ENCODE measurements at places on chromosomes 1 and 21.
A peak's percentile ranks its signal among the peaks of the same experiment; 100 is the strongest.

- peak; percentile 66 for DNase-seq
Measured at GRCh38 chr1:55284856-55285255, 69.7 kb upstream of the USP24 start.

GRCh38 chr1:150127868-150128267 lies 21.8 kb upstream of the PLEKHO1 start:
- no peak for DNase-seq

DNA sequence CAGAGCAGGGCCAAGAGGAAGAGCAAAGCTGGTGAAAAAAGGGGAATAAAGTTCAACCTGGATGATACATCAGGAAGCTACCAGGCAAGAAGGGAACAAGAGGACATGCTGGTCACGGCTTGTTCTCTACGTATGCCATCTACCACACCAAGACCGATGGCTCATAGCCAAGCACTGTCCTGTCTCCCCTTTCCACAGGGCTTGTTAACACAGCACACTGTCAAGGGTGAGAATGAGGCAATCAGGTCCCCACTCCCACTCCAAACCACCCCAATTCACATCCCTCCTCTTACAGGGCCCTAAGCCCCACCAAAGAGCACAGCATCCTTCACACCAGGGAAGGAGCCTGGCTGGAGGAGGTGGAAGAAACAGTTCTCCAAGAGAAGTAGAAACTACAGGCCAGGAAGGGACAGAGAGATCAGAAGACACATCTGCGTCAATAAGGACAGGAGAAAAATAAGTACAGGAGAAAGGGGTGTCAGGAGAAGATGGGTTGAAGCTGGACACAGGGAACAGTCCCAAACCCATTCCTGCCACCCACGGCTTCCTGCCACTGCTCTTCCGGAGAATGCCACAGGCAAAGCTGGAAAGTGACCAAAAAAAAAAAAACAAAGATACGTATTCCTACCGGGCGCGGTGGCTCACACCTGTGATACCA lies 923 bp upstream of the SHC1 start:
- DNase-seq, result no peak

GRCh38 chr1:99622702-99623347 lies 23.1 kb upstream of the PALMD start:
- DNase-seq, result no peak
